ENCODE measurements at places on chromosomes 3 and 15. TPM values are rescaled to one million over a fixed set of nuclear protein-coding genes. Genes with fewer than 3 reads are reported as not detected.

- no peak for DNase-seq
Measured at GRCh38 chr3:65413891-65414290, 624.8 kb downstream of the MAGI1 start.

- DNase-seq = no peak
Measured at GRCh38 chr15:29665444-29666003, 156.7 kb downstream of the TJP1 start.

- DNase-seq = no peak
Measured at GRCh38 chr3:196590279-196590678, 21.8 kb downstream of the FBXO45 start.

DNA sequence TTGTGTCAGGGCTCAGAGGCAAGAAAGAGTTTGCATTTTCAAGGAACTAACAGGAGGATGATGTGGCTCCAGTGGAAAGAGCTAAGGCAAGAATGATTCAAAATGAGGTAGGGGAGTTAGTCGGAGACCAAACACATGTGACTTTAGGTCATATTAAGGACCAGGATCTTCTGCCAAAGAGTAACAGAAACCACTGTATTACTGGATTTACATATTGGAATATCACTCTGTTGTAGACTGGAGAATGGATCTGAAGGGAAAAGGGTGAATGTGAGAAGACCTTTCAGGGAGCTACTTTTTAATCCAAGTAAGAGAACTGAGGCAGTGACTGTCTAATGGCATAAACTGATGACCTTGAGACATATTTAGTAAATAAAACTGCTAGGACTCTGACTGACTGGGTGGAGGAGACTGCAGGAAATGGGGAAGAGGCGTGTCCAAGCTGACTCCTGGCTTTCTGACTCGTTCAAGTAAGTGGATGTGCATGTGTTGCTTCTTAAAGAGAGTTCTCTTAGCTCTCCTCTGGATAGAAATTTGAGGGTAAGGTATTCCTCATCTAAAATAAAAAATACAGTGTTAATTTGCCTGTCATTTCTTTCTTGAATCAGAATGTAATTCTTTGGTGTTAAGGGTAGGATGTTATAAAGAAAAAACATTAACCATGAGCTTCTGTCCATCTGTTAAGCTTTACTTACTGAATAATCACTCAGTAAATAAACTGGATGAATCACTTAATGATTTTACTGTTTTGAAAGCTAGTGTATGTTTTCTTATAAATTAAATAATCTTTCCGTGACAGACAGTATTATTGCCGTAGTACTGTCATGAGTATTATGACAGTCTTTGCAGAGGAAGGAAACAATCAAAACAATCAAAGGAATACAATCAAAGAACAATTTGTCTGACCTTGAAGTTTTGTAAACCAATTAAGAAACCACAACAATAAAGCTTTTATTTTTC is 58.3 kb upstream of the CFAP20DC start:
- peak; percentile 18 for DNase-seq

GRCh38 chr3:61683549-61684236 is 122.3 kb downstream of the PTPRG start:
- DNase-seq = no peak

GRCh38 chr3:36493051-36493450 is 112.7 kb downstream of the STAC start:
- DNase-seq = no peak

GRCh38 chr3:12349895-12350811 is 61.3 kb downstream of the PPARG start:
- peak; percentile 61 for DNase-seq

DNA sequence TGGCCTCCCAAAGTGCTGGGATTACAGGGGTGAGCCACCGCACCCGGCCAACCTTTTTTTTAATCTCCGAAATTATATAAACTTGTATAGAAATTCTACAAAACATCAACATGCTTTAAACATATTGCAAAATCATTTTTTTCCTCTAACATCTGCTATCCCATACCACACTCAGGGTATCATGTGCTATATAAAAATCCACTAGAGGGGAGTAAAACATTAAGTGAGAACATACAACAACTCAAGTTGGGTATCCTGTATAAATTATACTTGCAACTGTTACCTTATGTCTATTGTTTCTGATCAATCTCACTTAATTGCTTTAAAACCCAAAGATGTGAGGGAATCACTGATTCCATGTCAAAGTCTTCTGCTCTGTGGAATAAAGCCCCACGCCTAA is 71.9 kb upstream of the FBN1 start:
- peak; percentile 32 for DNase-seq

GRCh38 chr3:13347390-13347950 is 72.7 kb downstream of the NUP210 start:
- DNase-seq = peak; percentile 47

DNA sequence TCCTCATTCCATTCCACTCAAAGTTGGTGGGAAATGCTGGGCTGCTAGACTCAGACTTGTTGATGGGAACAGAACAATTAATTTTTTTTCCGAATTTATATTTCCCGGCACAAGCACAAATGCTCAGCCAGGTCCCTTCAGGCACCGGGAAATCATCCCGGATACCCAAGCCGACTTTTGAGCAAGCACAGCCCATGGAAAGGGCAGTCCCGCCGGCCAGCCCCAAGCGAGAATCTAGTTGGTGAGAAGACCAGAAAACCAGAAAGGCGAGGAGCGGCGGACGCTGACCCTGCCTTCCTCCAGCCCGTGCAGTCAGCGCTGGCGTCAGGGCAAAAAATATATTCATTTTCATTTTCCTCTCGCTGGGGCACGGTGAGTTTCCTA is 763 bp upstream of the ZIC4 start:
- DNase-seq = no peak

DNA sequence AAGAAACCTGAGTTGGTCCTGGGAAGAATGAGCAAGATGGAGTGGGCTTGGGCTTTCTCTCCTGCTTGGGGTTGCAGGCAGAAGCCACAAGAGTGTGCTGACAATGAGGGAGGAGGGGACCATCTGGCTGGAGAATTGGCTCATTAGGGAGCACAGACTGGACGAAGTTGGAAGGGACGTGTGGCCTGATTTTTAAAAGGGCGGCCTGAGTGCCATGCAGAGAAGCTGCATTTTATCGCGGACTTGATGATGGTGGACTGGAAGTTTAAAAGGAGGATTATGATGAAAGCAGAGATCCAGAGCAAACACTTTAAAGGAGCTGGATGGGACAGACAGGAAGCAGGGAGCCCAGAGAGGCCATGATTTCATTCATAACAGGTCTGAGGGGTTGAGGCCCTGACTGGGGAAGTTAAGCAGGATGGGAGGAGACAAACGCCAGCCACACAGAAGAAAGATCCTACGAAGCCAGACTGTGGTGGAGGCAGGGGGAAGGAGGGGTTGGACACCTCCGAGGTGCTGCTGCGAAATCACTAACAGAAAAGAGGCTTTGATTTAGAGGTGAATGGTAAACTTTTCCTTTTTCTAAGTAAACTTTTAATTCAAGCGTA is 23.6 kb downstream of the TLNRD1 start:
- DNase-seq = no peak

- DNase-seq = no peak
Measured at GRCh38 chr15:35851491-35851890, 305.5 kb upstream of the DPH6 start.

DNA sequence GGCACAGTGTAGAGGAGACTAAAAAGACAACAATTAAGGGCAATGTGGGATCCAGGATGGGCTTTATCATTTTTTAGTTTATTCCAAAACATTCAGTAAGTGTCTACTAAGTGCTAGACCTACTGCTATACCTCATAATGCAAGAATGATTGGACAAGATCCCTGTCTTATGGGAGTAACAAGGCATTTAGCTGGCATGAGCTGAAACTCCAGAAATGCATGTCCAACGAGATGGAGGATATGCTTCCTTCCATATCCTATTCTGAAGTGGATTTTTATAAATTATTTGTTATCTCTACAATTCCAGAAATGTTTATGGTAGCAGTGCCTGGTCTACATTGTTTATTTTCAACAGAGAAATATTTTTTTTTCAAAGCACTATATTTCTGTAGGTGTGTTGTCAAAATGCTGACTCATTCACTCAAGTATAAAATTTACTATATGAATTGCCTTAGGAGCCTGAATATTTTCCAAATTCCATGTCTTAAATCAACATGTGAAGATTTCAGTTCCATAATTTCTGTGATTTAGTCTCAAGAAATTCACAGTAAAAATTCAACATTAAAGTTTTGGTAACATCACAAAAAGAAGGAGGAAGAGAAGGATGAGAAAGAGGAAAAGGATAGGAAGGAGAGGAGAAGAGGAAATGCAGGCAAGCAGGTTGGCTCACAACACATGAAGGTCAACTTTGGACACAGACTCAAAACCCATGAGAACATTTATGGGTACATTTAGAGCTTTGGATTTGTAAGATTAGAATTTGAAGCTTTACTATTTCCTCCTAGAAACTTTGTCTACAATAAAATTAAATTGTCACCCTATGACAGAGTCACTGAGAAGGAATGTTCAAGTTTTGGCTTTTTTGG is 88.6 kb downstream of the P3H2 start:
- DNase-seq = no peak

DNA sequence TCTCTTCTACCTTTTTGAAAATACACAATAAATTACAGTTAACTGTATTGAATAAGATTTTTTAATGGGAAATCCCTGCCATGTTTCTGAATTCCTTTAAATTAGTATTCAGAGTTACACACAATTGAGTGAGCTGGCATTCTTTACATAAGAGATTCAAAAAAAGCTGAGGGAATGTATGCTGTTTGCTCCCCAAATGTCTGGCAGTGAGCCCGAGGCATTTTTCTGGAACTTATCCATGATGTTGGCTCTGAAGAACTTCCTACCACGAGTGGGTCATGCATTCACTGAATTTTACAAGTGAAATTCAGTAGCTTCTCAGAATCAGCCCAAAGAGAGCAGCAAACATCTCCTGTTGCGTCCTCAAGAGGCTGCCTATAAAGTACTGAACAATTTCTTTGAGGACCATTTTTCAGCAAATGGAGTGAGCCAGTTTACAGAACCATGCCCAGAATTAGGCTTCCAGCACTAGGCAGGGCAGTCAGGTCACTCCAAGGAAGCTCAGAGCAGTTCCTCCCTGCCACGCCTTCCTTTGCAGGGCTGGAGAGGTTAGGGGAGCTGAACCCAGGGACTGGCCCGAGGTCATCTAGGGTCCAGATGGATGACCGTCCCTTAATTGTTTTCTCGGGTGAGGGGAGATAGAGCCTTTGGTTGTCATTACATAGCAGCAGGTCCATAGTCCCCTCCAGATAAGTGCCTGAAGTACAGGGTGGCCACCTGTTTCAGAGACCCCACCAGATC is 21.2 kb downstream of the GABRA5 start:
- no peak for DNase-seq

- no peak for DNase-seq
Measured at GRCh38 chr15:96381463-96381862, 51.0 kb downstream of the NR2F2 start.

GRCh38 chr3:133469140-133469731 is 69.4 kb downstream of the BFSP2 start:
- peak; percentile 37 for DNase-seq

GRCh38 chr3:112132975-112133448 is at the start of gene GCSAM:
TSS of gene GCSAM (minus strand) at chr3:112133248. CDS start at chr3:112133120, 128 bp downstream.
- no peak for DNase-seq

DNA sequence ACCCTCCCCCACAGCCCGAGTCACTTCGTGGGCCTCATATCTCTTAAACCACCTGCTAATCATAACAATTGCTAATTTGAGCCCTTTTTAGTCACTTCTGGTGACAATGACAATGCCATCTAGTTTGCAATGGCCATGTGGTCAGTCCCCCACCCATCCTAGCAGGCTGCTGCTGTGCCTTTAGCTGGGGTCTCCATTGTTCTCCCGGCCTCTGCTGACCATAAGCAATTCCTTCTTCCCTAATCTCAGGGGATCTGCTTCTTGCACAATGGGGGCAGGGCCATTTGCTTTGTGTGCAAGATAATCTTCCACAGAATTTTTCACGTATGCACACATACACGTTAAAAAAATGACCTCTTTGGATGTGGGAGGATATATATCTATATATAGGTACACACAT is 406.1 kb upstream of the ONECUT1 start:
- no peak for DNase-seq

DNA sequence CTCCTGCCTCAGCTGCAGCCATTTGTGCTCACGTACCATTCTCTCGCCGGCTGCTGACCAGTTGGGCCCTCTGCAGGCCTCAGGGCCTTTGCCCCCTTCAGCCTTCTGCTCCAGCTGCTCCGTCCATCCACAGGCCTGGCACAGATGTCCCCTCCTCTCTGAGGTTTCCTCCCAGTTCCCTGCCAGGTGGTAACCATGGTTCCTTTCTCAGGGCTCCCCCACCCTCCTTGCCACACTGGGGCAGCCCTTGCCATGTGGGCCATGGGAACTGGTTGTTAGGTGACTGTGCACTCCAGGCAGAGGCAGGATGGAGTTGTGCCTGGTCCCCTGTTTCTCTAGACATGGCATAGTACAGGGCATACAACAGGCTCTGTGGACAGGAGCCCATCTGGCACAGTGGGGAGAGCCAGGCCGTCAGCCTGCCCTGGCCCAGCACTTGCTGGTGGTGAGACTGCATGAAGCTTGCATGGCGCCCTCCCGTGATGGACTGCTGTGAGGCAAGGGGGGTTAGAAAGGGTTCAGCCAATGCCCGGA is 148.9 kb downstream of the DNAJB8 start:
- DNase-seq = no peak

DNA sequence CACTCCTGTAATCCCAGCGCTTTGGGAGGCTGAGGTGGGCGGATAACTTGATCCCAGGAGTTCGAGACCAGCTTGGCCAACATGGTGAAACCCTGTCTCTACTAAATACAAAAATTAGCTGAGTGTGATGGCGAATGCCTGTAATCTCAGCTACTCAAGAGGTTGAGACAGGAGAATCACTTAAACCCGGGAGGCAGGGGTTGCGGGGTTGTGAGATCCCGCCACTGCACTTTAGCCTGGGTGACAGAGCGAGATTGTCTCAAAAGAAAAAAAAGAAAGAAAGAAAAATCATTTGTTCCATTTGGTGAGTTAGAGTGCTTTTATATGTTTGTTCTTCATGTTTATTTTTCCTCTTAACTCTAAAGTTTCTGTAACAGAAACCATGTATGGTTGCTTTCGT is 7.3 kb downstream of the NCK1 start:
- no peak for DNase-seq

- DNase-seq = no peak
Measured at GRCh38 chr3:188000361-188000861, 153.5 kb upstream of the LPP start.

- no peak for DNase-seq
Measured at GRCh38 chr3:139586420-139587017, 47.0 kb upstream of the RBP1 start.

GRCh38 chr3:42983927-42984326 is 4.8 kb downstream of the GASK1A start:
- DNase-seq = no peak

DYNLT2B gene
- total RNA-seq = 7.1 TPM

IDH2 gene
- total RNA-seq = 75.7 TPM

GOLGA8R gene
- total RNA-seq = 1.3 TPM

PLA2G4F gene
- total RNA-seq = not detected

SAMMSON gene
- not detected for total RNA-seq

PAK2 gene
- total RNA-seq = 34.5 TPM

SHC4 gene
- total RNA-seq = 3.5 TPM

IGF2BP2 gene
- 67.8 TPM for total RNA-seq

ATR gene
- 21.9 TPM for total RNA-seq

IGDCC3 gene
- under 0.01 TPM for total RNA-seq

LRRC2 gene
- 5.2 TPM for total RNA-seq
